Daoy (cell line): ENCODE measurements at places on chromosomes 3 and 15. TPM values are rescaled to one million over a fixed set of nuclear protein-coding genes. Genes with fewer than 3 reads are reported as not detected.
A peak's percentile ranks its signal among the peaks of the same experiment; 100 is the strongest.

- no peak for DNase-seq
These were observed 454.1 kb upstream of the BCHE start for GRCh38 chr3:166291186-166291955.

DNA sequence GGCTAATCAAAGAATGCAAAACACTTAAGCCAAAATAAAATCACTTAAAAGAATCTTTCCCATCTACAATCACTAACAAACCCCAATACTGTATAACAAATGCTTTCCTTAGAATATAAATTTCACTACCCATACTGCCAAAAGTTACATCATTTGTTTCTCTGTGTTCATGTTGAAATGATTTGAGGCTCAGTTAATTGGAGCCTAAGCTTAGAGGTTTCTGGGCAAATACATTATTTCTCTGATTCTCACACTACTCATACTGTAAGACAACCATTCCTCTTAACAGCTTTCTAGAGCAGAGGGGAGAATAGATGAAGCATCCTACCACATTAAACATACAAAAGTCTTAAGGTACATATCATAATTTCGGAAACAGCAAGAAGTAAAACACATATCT lies 2.1 kb downstream of the RIOX2 start:
- DNase-seq = no peak

GRCh38 chr3:38687321-38687720 lies 37.8 kb upstream of the SCN5A start:
- DNase-seq = no peak

- no peak for DNase-seq
These were observed 976 bp upstream of the NUP210 start for GRCh38 chr3:13420831-13421765.

GRCh38 chr3:156973954-156974353 lies 147.8 kb downstream of the LEKR1 start:
- no peak for DNase-seq

- peak; percentile 40 for DNase-seq
These were observed 102.7 kb downstream of the SLCO3A1 start for GRCh38 chr15:91956026-91956723.

- DNase-seq = peak; percentile 100
These were observed 30.2 kb upstream of the RPN1 start for GRCh38 chr3:128680603-128681368.

Gene SEMA7A
- total RNA-seq = 36.2 and 48.3 TPM in 2 replicates

Gene MNS1
- total RNA-seq = 10.4 and 12.3 TPM in 2 replicates
